ENCODE measurements at places on chromosomes 13 and 19.

DNA sequence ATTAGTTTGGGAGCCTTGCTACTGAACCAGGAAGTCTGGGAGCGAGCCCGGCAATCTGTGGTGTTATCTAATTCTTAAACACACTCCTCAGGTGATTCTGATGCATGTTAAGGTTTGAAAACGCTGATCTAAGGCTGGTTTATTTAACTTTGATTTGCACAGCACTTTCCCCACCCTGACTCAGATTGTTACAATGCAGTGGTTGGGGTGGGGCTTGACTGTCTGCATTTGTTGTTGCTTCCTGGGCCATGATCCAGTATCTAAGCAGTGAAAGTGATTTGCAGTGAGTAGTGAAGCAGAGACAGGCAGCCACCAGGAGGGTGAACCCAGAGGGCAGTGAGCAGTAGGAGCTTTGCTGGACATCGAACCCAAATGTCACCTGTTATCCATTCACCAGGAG is 81.6 kb upstream of the ARGLU1 start:
- no peak for DNase-seq

DNA sequence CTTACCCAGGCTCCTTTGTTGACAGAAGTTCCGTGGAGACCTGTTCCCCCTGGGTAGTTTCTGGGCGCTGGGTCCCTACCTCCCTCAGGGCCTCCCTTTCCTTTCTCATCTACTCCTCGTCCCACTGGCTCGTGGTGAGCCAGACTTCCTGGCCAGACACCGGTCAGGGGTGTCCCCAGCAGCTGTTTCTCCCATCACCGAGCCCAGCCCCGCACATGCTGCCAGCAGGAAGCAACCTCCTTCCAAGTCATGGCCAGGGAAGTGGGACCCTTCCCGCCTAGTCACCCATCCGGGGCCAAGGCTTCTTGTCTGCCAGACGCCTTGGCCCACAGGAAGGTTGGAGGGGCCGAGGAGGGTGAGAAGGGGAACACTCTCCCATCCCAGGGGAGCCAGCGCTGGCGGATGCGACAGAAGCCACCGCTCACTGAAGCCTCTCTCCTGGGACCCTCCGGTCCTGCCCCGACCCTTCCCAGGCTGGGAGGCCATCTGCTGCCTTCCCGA is 5.7 kb downstream of the PAK4 start:
- no peak for DNase-seq

DNA sequence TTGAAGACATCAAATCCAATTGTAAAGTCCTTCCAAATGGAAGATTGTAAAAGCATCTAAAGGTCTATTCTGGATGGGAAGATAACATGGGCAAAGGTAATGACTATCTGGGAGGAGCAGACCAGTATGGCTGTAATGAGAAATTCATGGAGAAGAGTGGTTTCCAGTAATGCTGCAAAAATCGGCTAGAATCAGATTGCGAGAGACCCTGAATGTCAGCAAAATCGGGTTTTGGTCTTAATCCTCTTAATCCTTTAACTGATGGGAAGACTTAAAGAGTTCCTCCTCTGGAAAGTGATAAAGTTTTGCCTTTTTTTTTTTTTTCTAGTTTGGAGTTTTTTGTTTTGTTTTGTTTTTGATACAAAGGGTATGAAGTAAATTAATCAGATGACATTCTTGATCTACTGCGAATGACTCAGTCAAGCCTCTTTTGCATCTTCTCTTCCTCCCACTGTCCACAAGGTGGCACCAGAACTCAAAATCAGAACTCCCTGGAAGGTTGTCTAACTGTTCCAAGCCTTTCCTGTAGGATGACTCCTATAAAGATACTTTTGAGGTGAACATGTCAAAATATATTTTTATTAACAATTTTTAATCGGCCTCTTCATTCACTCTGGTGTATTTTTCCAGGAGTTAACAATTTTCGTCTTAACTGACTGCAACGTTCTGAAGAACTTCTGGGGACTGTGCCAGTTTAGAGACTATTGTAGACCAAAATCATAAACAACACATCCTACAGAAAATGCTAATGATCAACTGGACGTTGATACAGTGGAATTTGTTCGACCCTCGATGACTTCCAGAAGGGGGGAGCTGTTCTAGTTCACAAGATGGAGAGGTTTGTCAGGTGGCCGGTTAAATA is 213.3 kb upstream of the MIR17HG start:
- peak; percentile 24 for DNase-seq

DNA sequence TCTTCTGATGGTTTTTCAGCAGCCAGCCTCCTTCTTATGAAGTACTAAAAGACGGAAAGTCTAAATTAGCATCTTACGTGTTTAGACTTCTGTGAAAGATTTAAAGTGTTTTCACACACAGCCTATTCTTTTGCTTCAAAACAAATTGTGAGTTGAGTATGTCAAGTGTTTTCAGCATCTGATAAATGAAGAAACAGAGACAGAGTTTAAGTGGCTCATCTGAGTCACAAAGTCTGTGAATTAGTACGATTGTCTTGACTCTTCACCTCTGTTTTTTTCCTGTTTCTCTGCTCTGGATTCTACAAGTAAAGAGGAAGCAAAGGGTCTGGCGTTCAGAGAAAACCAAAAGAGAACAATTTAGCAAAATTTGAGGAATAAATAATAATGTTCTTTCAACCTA is 116.4 kb downstream of the FRY start:
- DNase-seq, result no peak

- no peak for DNase-seq
These were observed 67.0 kb upstream of the STARD13 start for GRCh38 chr13:33352526-33352925.

DNA sequence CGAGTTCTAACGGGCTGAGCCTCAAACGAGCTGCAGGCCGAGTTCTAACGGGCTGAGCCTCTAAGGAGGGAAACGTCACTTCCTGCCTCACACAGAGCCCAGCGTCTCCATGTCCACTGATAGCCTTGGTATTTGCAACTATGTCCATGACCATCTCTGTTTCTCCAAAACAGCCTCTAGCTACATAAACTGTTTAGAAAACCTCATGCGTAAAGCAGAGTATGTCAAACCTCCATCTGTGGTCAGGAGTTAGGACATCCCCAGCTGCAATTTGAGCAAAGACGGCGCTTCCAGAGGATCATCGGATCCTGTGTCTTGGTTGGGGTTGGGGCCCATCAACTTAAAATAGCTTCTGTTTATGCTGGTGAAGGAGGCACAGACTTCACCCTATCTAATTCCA is 20.8 kb downstream of the RASA3 start:
- DNase-seq, result no peak

DNA sequence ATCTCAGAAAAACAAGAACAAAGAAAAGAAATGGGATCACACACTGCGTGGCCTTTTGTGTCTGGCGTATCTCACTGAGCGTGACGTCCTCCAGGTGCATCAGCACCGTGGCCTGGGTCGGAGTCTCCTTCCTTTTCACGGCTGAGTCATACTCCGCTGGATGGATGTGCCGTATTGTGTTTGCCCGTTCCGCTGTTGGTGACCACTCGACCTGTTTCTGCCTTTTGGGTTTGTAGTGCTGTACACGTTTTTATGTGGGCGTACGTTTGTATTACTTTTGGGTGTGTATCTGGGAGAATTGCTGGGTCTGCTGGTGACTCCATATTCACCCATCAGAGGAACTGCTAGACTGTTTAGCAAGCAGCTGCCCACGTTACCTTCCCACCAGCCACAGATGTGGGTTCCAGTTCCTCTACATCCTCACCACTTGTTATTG is 11.4 kb downstream of the ARID3A start:
- DNase-seq, result no peak

DNA sequence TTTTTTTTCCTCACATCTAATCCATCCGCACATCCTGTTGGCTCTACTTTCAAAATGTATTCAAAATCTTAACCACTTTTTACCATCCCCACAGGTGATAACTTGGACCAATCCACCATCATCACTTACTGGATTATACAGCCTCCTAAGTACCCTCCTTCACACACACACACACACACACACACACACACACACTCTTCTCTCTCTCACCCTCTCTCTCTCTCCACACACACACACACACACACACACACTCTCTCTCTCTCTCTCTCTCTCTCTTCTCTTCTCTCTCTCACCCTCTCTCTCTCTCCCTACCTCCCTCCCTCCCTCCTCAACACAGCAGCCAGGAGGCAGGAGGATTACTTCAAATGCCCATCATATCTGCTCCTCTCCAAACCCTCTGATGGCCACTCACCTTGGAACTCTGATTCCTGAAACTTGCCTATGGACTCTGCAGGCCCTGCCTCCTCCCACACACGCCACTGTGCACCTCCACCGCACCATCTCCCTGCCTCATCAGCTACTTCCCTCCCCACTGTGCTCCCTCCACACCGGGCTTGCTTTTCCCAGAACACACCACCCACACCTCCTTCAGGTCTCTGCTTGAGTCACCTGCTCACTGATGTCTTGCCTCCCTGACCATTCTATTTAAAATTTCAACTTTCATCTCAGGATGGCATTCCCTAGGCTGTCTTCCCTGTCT is 39.7 kb downstream of the RCBTB2 start:
- no peak for DNase-seq

GRCh38 chr19:14063105-14063504 is 1.2 kb upstream of the PALM3 start:
- no peak for DNase-seq

- DNase-seq, result no peak
These were observed 281.6 kb downstream of the DNAJC15 start for GRCh38 chr13:43304945-43305344.

GRCh38 chr13:100347968-100348367 is 240.6 kb downstream of the GGACT start:
- no peak for DNase-seq

GRCh38 chr13:97234236-97234635 is 12.1 kb downstream of the MBNL2 start:
- no peak for DNase-seq

DNA sequence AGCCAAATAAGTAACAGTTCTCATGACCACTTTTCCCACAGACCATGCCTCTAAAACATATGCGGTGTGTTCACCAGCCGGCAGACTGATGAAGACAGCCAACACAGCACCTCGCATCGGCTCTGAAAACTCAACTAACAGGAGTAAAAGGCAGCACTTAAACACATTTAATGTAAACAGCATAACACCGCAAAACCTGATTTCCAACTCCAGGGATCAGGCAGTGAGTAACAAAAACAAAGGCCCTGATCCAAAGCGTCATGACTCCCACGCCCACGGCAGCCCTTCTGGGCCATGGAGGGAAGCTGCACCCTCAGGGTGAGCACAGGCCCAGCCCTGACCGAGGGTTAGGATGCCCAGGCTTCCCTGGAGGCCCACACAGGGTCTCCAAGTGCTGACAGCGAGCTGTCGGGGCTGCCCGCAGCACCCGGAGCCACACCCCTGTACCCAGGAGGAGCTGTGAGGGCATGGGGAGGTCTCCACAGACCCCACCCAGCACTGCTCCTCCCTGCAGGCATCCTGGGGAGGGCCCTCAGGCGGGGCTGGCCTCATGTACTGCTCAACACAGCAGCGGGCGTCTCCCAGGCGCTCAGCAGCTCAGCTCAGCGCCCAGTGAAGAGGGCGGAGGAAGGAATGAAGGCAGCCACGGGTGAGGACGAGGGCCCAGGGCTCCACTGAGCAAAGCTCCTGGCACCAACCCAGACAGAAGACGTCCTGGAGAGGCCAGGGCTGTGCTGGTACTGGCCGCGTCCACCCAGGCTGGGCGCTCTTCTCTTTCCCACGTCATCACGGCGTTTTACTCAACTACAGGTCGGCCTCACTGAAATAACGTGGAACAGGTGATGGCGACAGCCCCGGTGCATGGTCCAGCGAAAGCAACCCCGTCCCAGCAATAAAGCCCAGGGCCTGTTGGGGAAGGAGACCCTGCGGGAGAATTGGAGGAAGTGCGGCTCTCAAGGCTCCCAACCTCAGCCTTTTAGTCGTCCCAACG is 53.7 kb downstream of the RASA3 start:
- peak; percentile 51 for DNase-seq

GRCh38 chr19:44817725-44818465 is 9.0 kb downstream of the BCAM start:
- no peak for DNase-seq

DNA sequence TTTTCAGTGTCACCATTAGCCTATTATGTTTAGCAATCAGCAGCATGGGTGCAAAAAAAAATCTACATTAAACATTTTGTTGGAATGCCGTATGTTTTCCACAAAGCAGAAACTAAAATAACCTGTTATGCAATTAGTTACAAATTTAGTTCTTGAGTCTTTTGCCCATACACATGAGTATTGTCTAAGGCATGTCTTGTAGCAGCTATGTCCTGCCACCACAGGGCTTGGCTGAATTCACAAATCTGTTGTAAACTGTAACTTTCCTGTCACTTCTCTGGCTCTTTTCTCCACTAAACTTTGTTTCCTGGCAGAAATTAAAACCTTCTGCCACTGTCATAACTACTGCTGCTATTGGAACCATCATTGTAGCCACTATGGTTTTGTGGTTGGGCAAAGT is 277.9 kb upstream of the SPRY2 start:
- no peak for DNase-seq

- DNase-seq, result no peak
These were observed 33.0 kb downstream of the MIPEP start for GRCh38 chr13:23856008-23856750.

DNA sequence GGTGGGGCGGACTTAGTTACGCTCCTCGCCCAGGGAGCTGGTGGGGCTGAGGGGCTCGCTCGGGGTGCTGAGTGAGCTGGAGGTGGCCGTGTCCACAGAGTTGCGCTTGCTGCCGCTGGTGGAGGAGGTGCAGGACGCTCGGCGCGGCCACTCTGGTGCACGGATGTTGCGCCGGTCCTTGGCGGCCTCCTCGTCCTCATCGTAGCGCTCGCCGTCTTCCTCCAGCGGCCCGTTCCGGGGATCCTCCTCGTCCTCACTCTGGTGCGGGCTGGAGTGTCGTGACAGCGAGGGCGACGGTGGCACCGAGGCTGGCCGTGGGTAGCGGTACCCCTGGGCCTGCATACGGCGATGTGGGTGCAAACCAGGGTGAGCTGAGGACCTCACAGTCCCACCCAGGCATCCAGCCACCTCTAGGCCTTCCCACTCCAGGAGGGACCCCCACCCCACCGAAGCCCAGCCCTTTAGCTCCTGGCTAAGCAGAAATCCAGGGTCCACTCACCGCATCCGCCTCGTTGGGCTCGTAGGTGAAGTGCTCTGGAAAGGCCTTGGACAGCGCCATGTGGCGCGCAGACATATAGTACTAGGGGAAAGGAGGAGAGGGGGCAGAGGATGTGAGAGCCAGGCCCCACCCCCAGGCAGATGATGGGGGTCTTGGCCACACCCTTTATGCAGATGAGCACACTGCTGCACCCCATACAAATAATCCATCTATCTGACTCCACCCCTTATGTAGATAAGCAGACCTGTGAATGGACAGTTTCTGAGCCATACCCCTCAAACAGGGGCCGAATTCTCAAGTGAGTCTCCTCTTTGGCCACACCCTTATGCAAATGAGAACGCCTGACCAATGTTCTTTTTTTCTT is 4.4 kb downstream of the FTL start:
- no peak for DNase-seq

- DNase-seq, result peak; percentile 92
These were observed 21.3 kb downstream of the VRK3 start for GRCh38 chr19:50003810-50004419.

GRCh38 chr13:30907121-30907861 is 1.2 kb downstream of the MEDAG start:
- DNase-seq, result no peak

GRCh38 chr13:102275969-102276368 is 125.9 kb downstream of the FGF14 start:
- no peak for DNase-seq

- DNase-seq, result no peak
These were observed 20.1 kb downstream of the STOML3 start for GRCh38 chr13:38970380-38971051.

Measured in GM04504 (cell line).